ENCODE measurements at places on chromosomes 16 and 17.
A peak's percentile ranks its signal among the peaks of the same experiment; 100 is the strongest.

- no peak for DNase-seq
Measured at GRCh38 chr17:58200024-58200633, 7.6 kb downstream of the EPX start.

DNA sequence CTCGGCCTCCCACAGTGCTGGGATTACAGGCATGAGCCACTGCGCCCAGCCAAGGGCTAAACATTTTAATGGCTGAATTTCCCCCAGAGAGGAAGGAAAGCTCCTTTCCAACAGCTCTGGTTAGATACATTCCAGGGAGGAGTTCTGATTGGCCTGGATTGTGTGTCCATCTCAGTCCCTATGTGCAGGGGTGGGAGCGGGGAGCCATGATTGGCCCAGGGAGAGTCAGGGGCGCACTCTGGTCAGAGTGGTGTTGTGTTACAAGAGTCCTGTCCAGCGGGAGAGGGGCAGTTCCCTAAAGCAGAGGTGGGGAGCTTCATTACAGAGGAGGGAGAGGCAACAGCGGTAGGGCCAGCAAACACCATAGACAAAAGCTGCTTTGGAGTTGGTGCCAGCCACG lies 75.0 kb downstream of the RAP1GAP2 start:
- no peak for DNase-seq

DNA sequence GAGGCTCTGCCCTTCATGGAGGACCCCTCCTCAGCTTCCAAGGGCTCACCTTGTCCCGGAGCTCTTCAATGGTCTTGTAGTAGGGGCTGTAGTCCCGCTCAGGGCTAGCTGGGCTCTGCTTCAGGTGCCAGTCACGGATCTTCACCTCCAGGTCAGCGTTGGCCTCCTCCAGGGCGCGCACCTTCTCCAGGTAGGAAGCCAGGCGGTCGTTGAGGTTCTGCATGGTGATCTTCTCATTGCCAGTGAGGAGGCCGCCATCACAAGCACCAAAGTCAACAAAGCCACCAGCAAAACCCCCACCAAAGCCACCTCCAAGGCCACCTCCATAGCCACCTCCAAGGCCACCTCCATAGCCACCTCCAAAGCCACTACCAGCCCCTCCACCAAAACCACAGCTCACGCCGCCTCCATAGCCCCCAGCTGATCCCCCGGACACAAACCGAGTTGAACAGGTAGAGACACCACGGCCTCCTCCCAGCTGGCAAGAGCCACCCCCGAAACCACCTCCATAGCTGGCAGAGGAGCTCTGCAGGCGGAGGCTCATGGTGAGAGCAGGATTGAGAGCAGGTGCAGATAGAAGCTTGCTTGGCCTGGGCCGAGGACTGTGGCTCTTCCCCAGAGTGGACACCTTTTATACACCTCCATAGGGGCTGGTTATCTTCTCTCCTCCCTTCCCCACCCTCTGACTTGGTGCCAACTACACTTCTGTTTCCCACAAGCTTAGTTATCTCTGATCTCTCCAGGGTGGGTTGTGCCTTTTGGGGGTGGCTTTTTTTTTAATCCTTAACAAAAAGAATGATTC lies at the start of gene KRT13:
Gene KRT13 (minus strand): TSS at position 606 of the 802 bp plus-strand sequence. CDS start 62 bp downstream, at position 544.
- DNase-seq = no peak

DNA sequence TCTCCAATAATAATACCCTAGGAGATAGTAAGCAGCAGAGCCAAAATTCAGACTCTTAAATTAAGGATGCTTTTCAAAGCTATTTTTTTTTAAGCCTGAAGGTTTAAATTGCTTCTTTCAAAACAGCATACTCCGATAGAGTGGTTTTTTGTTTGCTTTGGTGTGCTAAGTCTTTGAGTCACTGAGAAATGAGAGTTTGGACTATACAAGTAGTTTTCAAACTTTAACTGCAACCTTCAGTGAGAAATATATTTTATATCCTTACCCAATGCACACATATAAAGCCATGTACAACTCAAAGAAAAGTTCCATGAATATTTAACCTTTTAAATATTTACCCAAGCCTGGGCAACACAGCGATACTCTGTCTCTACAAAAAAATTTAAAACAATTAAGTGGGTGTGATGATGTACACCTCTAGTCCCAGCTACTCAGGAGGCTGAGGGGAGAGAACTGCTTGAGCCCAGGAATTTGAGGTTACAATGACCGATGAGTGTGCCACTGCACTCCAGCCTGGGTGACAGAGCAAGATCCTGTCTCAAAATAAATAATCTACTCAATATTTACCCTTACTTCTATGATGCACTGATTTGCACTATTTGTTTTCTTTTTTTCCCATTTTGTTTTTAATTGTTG lies 19.2 kb downstream of the DCUN1D3 start:
- no peak for DNase-seq

GRCh38 chr16:71249399-71249798 lies 18.9 kb upstream of the HYDIN start:
- no peak for DNase-seq

DNA sequence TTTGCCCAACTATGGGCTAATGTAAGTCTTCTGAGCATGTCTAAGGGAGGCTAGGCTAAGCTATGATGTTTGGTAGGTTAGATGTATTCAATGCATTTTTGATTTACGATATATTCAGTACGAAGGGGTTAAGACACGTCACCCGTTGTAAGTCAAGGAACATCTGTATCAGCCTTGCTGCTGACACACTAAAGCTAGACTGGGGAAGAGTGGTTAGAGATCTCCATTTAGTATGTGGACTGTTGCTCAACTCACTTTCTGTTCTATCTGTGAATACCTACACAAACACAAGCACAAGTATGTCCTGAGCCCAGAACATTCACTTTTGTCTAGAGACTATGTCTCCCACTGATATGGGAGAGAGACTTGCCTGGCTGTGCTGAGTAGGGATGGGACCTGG lies 71.5 kb downstream of the VMP1 start:
- no peak for DNase-seq

DNA sequence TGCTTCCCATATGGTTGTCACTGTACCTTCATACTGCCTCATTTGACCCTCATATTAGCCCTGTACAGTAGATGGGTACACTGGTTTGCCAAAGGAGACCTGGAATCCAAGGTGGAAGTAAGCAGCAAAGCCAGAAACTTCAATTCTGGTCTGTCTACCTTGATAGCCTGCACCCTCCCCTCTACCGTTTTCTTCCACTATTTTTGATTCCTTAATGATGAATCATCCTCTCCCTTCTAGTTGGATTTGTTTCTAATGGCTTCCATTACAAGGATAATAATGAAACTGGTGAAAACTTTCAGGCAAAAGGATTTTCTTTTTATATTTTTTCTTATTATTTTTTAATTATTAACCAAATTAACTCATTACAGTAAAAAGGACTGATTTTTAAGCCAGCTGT lies 17.3 kb downstream of the TAC4 start:
- DNase-seq = no peak

- no peak for DNase-seq
Measured at GRCh38 chr17:12985431-12986293, 32.2 kb downstream of the ELAC2 start.

DNA sequence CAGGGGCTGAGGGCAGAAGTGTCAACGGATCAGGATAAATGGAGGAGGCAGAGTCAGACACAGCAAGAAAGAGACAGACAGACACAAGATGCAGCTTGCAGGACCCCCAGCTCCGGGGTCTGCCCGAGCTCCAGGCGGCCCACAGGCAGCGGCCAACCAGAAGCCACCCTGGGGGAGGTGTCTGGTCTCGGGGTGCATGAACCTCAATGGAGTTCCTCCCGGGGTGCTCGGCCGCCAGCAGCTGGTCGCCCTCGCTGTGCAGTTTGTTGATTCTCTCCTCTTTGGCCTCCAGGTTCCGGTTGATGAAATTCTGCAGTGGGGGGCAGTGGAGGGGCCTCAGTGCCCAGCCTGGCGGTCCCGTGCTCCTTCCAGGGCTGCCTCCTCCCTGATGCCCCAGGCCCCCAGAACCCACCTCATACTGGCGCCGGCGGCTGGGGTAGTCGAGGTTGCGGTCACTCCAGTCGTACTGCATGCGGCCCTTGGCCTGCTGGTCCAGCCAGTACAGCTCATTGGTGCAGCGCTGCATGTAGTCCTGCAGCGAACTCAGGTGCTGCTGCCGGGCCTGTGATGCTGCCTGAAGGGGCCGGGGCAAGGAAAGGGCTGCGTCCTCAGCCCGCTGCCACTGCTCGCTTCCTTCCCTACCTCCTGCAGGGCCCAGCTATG lies 38.0 kb downstream of the PPL start:
- DNase-seq = no peak

DNA sequence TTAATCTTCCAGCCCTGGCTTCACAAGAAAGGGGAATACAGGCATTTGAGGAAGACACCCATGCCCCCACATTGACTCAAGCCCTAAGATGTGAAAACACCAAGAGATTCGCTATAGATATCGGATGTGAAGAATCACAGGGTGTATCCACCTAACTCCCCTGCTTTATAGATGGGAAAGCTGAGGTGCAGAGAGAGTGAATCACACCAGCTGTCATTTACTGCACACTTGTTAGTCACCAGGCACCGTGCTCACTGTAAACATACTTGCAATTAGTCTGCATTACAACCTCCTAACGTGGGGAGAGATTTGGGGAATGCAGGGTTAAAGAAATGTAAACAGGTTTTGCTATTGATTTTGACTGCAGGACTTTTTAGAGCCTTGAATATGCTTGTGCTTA lies 325.5 kb downstream of the C16orf95 start:
- DNase-seq = no peak

- DNase-seq = no peak
Measured at GRCh38 chr17:20009052-20009301, 182 bp upstream of the SPECC1 start.

GRCh38 chr17:38942696-38943334 lies 17.4 kb downstream of the LASP1NB start:
- no peak for DNase-seq

GRCh38 chr17:61997664-61998063 lies 67.4 kb downstream of the MED13 start:
- no peak for DNase-seq

- DNase-seq = peak; percentile 39
Measured at GRCh38 chr16:14559809-14560241, 70.2 kb downstream of the PARN start.

DNA sequence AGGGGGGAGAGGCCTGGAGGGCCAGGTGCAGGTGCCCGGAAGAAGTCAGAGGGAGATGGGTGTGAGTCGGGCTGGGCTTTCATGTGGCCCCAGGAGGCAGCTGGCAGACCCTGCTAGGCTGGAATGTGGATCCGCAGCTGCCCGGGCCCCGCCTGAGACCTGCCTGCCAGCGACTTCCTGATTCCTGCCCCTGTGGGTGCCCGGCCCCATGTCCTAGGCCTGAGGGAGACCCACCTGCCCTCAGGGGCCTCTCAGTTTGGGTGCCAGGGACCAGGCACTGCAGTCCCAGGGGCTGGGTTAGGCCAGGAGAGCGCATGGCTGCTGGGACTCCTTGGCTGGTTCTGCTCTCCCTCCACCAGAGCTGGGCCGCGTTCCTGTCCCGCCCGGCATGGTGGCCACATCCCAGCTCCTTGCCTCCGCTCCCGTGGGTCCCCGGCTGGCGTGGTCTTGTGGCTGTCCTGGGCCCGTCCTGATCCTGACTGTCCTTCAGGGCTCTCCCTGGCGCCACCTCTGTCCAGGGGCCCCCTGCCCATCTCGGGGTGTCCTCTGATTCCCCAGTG lies 22.1 kb upstream of the SPNS2 start:
- no peak for DNase-seq

DNA sequence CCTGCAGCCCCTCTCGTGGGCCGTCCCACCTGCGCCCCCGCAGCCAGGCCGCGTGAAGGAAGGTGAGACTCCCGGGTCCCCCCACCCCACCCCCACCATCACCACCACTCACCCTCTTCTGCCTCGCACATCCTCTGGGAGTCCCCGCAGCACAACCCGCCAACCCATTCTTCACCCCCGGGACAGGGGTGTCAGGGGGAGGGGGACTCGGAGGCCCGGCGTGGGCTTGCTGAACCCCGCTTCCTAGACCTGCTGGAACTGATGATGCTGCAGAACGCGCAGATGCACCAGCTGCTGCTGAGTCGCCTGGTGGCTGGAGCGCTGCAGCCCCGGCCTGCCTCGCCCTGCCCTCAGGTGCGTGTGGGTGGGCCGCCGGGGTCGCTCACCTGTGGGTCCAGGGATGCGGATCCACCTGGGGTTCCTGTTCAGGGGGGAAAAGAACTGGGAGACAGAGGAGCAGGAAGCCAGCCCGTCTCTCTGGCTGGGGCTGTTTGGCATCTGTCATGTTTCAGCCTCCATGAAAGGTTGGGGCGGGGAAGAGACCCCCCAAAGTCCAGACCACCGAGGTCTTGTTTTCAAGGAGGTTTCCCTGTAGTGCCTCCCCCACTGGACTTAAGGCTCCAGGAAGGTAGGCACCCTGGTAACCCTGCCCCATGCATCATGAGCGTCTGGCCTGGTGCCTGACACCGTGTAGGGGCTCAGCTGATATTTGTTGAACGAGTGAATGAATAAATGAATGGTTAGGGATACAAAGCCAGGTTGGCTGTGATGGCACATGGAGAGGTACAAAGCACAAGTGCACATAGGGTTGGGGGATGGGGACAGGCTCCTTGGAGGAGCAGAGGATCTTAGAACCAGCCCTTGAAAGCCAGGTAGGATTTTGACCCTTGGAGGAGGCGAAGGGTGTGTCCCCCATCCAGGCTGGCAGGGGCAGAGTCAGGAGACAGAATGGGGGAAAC lies 849 bp downstream of the PRR29 start:
- DNase-seq = no peak

DNA sequence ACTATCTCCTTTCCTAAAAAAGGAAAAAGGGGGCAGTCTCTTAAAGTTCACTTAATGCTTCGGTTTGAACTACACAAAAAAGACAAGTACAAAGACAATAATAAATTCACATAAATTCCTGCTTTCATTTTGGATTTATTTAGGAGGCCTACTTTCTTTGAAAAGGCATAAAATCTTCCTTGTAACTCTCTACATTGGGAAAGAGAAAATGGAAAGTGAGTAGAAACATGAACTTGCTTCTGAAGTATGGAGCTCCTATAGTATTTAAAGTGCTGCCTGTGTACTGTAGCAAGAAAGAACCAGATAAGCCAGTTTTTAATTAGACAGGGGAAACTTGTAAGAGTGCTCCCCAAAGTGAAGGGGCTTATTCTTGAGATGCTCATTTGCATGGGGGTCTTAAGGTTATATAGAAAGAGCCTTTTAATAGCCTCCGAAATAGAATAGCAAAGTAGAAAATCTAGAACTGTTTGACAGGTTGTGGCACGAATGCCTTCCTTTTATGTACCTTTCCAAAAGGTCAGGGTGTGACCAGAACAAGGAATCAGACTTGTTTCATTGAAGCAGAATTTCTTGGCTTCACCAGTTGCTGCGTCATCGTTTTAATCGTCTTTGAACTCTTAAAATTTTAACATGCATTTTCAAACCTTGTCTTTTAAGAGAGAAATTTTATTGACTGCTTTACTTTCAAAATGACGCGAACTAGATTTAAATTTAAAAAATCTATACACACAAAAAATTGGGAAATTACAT lies 12.9 kb downstream of the GAN start:
- no peak for DNase-seq

Data from dorsolateral prefrontal cortex (tissue), 122 donors.